Stimulated activated CD4-positive, alpha-beta T cell treated with anti-CD3 and anti-CD28 coated beads, Interleukin-15, amount 100 ng/mL, for 24 hours (primary cell): ENCODE measurements at places on chromosomes 12 and 14.

GRCh38 chr14:23121361-23121771 lies 2.3 kb upstream of the CEBPE start:
- DNase-seq = peak; percentile 12

DNA sequence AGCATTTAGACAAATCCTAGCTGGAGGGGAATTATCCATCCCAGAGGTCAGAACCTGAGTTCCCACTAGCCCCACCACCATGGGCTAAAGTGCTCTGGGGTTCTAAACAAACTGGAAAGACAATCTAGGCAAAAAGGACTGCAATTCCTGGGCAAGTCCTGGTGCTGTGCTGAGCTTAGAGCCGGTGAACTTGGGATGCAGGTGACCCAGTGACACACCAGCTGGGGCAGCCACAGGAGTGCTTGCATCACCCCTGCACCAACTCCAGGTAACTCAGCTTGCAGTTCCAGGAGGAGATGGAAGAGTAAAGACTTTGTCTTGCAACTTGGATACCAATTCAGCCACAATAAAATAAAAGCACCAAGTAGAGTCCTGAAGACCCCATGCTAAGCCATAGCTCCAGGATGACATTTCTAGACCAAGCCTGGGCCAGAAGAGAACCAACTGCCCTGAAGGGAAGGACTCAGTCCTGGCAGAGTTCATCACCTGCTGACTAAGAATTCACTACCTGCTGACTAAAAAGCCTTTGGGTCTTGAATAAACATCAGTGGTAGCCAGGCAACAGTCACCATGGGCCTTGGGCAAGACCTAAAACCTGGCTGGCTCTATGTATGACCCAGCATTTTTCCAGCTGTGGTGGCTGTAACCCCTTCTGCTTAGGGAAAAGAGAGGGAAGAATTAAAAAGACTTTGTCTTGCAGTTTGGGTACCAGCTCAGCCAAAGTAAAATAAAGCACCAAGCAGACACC lies 223.4 kb upstream of the DIO2 start:
- DNase-seq = no peak

GRCh38 chr14:104294628-104294982 lies 156.2 kb downstream of the KIF26A start:
- DNase-seq = no peak

DNA sequence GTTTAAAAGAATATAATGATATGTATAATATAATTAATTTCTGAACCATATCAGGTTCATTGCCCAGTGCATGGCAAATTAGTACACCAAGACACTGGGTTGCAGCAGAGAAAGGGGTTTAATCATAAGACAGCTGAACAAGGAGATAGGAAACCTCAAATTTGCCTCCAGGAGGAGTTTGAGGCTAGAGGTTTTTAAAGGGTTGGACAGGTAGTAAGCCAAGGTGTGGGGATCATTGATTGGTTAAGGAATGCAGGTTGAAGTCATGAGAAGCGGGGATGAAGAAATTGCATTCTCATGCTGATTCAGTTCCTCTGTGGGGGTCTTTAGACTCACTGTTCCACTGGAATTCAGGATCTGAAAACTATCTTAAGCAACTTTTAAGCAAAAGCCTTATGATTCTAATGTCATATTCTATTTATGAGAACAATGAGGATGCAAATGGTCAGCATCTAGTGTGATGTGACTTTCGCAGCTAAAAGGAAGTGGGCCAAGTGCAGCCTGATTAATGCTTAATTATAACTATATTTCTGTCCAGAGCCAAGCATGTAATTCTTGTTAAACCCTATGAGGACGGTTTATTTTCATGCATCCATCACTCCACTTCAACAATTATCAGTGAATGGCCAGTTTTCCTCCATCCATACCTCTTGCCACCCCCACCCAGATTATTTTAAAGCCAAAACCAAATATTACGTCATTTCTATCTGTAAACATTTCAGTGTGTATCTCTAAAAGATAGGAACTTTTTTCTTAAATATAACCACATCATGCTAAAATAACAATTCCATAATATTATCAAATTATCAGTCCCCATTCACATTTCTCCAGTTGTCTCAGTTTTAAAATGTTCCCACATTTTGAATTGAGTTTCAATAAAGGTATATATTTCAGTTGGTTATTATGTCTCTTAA lies 14.9 kb downstream of the RNF212B start:
- DNase-seq = no peak

GRCh38 chr12:96404696-96405095 lies 4.5 kb upstream of the CDK17 start:
- DNase-seq = no peak

DNA sequence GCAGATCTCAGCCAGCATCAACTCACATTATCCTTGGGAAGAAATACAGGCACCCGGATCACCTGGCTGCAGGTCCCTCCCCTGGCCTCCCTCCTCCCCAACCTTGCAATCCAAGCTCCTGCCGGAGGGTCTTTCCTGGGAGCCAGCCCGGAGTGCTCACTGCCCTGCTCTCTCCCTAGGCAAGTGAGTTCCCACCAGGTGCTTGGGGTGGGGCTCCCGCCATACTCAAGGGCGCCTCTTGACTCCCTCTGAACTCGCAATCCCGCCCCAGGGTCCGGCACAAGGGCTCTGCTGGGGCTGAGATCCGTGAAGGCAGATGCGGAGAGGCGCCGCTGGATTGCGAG lies 1.2 kb upstream of the CEP170B start:
- DNase-seq = no peak

GRCh38 chr12:122934722-122935121 lies 31.5 kb downstream of the ABCB9 start:
- DNase-seq = no peak

DNA sequence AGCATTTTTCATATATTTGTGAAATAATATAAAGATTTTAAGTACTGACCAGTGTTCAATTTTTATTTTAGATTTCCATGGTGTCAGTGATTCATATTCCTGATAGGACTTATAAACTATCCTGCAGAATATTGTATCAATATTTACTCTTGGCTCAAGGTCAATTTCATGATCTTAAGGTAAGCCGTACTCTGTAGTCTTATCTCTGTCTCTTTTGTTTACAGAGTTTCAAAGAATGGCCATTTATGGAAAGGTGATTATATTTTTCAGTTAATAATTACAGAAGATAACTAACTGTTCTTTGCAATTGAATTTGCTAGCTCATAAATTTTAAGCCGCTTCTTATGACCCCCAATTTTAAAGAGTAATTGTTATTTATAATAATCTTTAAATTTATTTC lies 27.9 kb downstream of the CGRRF1 start:
- DNase-seq = no peak

DNA sequence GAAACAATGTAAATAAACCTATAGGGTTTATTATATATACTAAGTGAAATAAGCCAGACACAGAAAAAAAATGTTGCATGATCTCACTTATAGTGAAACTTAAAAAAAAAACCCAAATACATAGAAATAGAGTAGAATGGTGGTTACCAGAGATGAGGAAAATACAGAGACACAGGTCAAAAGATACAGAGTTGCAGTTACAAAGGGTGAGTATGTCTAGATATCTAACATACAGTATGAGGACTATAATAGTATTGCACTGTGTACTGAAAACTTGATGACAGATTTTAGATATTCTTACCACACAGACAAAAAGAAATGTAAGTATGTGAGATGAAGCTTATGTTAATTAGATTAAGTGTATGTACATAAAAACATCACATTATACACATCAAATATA lies 28.1 kb downstream of the CLEC2D start:
- no peak for DNase-seq

GRCh38 chr14:94682061-94682516 lies 69.9 kb downstream of the SERPINA3 start:
- no peak for DNase-seq

DNA sequence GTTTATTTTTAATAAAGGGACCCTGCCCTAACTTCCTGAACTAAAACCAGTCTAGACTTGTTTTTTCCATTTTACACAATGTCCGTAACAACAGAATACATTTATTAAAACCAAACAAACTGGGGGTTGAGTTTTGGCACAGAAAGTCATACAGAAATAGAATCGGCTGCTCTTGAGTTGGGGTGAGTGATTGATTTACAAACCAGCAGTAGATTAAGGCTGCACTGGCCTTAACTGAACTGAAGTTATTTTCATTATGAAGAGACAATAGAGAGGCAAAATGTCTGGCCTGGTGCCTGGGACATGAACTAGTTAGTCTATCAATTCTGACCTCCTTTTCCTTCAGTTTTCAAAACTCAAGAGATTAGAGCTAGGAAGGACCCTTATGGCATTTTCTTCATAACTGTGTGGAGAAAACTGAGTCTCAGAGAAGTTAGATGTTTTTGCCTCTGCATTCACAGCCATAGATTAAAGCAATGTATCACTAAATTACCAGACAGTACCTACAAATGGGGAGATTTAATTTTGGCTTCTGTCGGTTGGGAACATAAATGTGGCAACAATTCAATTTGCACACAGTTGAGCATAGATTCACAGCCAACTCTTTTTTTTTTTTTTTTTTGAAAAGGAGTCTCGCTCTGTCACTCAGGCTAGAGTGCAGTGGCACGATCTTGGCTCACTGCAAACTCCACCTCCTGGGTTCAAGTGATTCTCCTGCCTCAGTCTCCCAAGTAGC lies 19.8 kb upstream of the MGP start:
- DNase-seq = no peak

- DNase-seq = no peak
These were observed 29.6 kb downstream of the NAA30 start for GRCh38 chr14:57420033-57420432.

- no peak for DNase-seq
These were observed 13.5 kb downstream of the WNK1 start for GRCh38 chr12:765840-766239.

- DNase-seq = no peak
These were observed 91.1 kb upstream of the ARID2 start for GRCh38 chr12:45638386-45638785.

- no peak for DNase-seq
These were observed 102.1 kb downstream of the MYRFL start for GRCh38 chr12:69927164-69927563.

- no peak for DNase-seq
These were observed 35.1 kb upstream of the OTOGL start for GRCh38 chr12:80064269-80064668.

DNA sequence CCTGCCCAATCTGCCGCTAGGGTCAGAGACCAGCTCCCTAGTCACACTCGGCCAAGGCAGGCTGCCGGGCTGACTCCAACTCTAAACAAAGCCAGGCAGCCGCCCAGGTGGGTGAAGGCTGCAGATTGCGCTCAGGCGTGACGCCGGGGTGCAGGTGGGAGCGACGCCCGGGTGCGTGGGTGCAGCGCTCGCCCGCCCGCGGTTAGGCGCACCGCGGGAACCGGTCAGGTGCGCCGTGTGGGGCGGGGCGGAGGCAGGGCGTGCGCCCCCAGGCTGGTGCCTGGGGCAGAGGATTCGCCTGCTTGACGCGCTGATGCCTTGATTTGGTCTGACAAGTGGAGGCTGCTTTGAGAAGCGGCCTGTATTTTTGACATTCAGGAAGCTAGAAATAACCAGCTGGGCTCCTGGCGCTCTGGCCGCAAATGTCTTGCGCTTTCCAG lies 126.7 kb upstream of the HIF1A start:
- DNase-seq = peak; percentile 69

GRCh38 chr12:121769831-121770301 lies 23.6 kb downstream of the RHOF start:
- DNase-seq = no peak

DNA sequence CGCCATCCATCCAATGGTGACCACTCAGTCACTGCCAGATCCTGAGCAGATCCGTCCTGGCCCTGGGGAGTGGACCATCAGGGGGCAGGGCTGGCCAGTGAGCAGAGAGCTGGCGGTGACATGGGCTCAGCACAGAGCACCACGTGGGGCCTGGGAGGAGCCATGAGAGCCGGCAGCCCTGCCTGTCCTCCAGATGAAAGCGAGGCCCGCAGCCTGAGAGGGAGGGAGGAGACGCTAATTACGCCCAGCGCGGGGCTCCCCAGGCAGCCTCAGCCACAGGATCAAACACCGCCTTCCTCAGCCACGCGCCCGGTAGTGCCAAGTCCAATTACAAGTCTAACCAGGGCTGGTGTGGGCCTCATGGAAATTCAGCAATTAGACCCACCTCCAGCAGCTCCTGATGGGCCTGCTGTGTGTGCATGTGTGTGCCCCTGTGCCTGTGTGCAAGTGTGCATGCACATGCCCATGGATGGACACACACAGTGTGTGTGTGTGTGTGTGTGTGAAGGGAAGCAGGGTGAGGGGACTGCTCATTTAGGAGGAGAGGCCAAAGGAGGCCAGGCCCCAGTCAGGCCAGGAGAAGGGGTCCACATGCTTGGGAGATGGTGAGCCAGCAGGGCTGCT lies 68.0 kb downstream of the KIF26A start:
- DNase-seq = no peak
